ENCODE measurements at places on chromosomes 4 and X. TPM values are rescaled to one million over a fixed set of nuclear protein-coding genes. Genes with fewer than 3 reads are reported as not detected.

The HSFX4 gene
- total RNA-seq = not detected

The ASB9 gene
- total RNA-seq = not detected

The HELT gene
- total RNA-seq = not detected

DNA sequence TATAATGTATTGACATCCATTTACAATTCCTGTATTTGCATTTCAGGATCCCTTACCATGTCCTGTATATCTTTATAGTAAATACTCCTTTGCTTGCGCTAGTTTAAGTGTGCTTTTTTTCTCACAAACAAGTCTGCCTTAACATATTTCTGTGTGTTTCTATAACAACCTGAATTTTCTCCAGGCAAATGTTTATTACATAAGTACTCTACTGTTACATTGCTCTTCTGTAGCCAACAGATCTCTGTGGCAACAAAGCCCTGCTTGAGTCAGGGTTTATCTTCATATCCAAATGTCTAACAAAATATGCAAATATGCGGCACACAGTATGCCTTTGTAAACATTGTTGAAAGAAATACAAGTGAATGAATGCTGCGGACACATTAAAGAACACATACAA, 625.5 kb downstream of the TLL1 start:
- H3K27me3 ChIP-seq = no peaks in the 10 kb centered on the region
- no peak overlapping the region for H3K4me3 ChIP-seq
- no peaks in the 10 kb centered on the region for H3K36me3 ChIP-seq
- H3K4me1 ChIP-seq = no peaks in the 10 kb centered on the region

GRCh38 chr4:122663291-122663690, 42.4 kb upstream of the IL21 start:
- peak overlapping the region; percentile 5 for H3K4me3 ChIP-seq
- H3K27me3 ChIP-seq = no peaks in the 10 kb centered on the region
- H3K27ac ChIP-seq = peak overlapping the region; percentile 75
- no peak for DNase-seq
- peaks cover 82% of the 10 kb centered on the region for H3K4me1 ChIP-seq

- peaks cover 24% of the 10 kb centered on the region for H3K36me3 ChIP-seq
- H3K27me3 ChIP-seq = no peaks in the 10 kb centered on the region
- no peak overlapping the region for H3K27ac ChIP-seq
- H3K4me1 ChIP-seq = peaks cover 11% of the 10 kb centered on the region
These were observed 9.3 kb downstream of the FAM3A start for GRCh38 chrX:154506483-154507332.

- no peak overlapping the region for H3K4me3 ChIP-seq
- no peaks in the 10 kb centered on the region for H3K27me3 ChIP-seq
- no peaks in the 10 kb centered on the region for H3K36me3 ChIP-seq
- H3K27ac ChIP-seq = no peak overlapping the region
These were observed 882.6 kb downstream of the TRIML1 start for GRCh38 chr4:189021831-189022230.

DNA sequence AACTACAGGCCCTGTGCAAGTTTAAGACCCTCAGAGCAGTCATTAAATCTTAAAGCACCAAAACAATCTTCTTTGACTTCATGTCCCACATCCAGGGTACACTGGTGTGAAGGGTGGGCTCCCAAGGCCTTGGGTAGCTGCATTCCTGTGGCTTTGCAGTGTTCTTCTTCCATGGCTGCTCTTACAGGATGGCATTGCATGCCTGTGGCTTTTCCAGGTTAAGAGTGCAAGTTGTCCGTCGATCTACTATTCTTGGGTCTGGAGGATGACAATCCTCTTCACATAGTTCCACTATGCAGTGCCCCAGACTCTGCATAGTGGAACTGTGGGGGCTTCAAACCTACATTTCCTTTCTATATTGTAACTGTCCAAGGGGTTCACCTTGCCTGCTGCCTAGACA, 494.5 kb downstream of the CFAP47 start:
- H3K4me1 ChIP-seq = no peaks in the 10 kb centered on the region
- no peaks in the 10 kb centered on the region for H3K36me3 ChIP-seq
- H3K27me3 ChIP-seq = no peaks in the 10 kb centered on the region
- no peak for DNase-seq
- H3K4me3 ChIP-seq = no peak overlapping the region
- no peak overlapping the region for H3K27ac ChIP-seq

DNA sequence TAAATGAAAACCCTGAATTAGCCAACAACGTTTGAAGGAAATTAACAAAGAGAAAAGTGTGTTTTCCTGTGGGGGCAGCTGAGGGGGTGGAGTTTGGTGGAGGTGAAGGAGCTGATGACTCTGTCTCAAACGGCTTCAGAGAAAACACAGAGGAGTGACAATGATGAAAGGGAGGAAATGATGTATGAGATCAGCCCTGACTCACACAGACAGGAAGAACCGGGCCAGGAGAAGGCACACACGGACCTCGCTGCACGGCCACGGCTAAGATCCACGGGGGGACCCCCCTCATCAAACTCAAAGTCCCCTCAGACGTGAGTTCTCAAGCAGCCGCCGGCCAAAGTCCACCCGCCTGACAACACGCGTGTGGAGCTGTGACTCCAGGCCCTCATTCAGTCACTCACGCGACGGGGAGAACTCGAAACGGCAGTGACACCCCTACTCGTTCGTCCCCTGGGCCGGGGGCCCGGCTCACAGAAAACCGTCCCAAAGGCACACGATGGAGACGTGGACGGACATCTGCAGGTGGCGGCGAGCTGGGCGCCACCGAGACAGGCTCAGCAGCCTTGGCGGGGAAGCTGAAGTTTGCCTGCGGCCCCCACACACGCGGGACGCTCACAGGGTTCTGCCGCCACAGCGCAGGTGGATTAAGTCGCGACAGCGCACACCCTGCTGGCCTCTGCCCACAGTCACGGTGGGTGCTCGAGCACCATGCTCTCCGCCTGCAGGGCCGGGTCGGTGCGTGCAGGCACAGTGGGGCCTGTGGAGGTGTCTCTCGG, 28.8 kb downstream of the PPP2R3B start:
- peak overlapping the region; percentile 56 for H3K4me3 ChIP-seq
- peaks cover 39% of the 10 kb centered on the region for H3K36me3 ChIP-seq
- H3K4me1 ChIP-seq = peaks cover 13% of the 10 kb centered on the region
- no peaks in the 10 kb centered on the region for H3K27me3 ChIP-seq

Data from activated T-helper 1 cell treated with anti-CD3 and anti-CD28 coated beads, Interleukin-12 subunit alpha, Interleukin-12 subunit beta, Interleukin-2, Interleukin-4 antibody, amounts not matched to agents 30 ng/mL and 10 ng/mL and 1 ng/mL, durations not matched to agents 14 hours and 24 hours and 36 hours (primary cell).